ENCODE measurements at places on chromosomes 12 and 14.
A peak's percentile ranks its signal among the peaks of the same experiment; 100 is the strongest.

GRCh38 chr14:70168406-70168805 is 20.3 kb downstream of the SLC8A3 start:
- no peak for DNase-seq

GRCh38 chr12:26971963-26972362 is 33.7 kb downstream of the FGFR1OP2 start:
- peak; percentile 16 for DNase-seq

- no peak for DNase-seq
Measured at GRCh38 chr12:97194546-97194945, 268.1 kb upstream of the RMST start.

DNA sequence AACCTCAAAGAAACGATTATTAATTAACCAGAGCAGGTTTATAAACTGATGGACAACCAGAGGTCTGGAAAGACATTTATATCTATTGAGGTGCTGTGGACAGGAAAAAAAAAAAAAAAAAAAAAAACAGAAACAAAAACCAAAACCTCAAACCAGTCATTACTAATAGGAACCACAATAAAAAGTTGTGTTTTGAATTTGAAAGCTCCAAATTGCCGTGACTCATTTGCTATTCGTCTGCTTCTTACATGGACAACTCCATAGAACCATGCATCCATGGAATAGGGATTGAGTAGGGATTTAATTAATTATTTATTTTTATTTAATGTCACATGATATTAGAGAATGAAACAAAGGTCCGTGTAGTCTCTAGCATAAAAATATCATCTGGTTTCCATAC is 134.1 kb upstream of the SSTR1 start:
- DNase-seq: no peak

- DNase-seq: no peak
Measured at GRCh38 chr12:23707270-23707669, 242.2 kb downstream of the SOX5 start.

- DNase-seq: no peak
Measured at GRCh38 chr14:68607081-68607866, 185.6 kb downstream of the ZFP36L1 start.

All from stimulated activated CD8-positive, alpha-beta memory T cell treated with anti-CD3 and anti-CD28 coated beads, Interleukin-4, amount 100 ng/mL, for 1 hour (primary cell).